ENCODE measurements at places on chromosomes 13 and 19.

- peak; percentile 81 for DNase-seq
Measured at GRCh38 chr13:36981156-36981743, 17.9 kb downstream of the ALG5 start.

DNA sequence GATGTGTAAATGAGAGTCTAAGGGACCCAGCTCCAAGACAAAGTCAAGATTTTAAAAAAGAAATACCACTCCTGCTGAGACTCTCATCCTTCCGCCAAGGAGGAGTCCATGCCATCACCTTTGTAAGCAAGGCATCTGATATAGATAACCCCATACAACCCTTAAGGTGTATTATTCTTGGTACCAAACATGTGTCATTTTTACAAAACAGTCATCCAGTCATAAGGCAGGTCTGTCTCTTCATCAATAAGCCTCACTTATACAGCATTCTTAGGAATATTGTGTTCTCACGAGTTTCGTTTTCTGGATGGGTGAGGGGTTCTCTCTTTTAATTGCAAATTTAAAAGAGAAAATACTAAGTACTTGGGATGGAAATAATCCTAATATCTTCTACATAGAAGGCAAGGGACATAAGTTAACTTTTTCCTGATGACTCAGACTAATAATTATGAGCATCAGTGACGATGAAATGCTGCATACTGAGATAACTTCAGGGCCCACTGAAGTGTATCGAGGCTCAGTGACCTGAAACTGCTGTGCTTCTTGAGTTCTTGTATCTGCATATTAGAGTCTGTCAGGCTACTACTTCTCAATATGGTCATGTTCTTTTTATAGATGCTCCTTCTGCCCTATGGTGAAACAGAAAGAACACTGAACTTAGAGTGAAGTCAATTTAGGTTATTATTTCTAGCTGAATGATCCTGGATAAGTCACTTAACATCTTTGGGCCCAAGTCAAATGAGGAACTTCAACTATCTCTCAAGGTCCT lies 166.6 kb downstream of the KLF12 start:
- DNase-seq = peak; percentile 77

- DNase-seq = peak; percentile 79
Measured at GRCh38 chr13:101757446-101758039, 305.1 kb downstream of the ITGBL1 start.

DNA sequence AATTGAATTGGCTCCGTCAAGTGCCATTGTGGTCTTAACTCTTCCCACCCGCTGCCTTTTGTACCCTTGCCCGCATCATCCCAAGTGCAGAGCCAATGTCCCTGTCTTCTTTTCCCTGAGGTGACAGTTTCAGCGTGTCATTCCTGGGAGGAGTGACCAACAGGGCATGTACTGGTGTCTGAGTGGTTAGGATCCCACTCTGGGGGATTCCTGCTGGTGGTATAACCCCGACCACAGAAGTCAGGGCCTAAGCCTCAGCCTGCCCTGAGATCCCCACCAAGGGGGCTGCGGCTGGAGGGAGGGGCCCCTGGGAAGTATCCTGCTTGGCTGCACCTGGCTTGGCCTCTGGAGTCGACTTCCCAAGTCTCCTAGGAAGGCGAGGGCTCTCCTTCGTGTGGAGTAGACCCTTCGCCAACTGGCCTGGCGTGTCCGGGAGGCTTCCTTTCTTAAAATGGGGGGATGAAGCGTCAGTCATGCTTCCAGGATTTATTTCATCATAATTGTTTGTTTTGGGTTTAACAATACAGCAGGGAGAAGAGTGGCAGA lies 40.6 kb downstream of the NFIX start:
- DNase-seq = no peak

DNA sequence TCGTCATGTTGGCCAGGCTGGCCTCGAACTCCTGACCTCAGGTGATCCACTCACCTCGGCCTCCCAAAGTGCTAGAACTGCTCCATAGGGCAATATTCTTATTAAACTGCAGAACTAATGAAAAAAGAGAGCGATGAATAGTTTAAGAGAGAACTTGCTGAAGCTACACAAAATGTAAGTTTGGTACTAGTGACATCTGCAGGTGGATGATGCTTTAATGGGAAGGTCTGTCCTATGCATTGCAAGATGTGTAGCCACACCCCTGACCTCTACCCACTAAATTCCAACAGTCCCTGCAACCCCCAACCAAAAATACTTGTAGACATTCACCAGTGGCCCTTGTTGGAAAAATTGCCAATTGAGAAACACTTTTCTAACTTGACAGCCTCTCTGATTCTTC lies 117.8 kb downstream of the NALCN start:
- no peak for DNase-seq

Measured in renal cortical epithelial cell (primary cell).